Vagina (tissue), 2 donors: ENCODE measurements at places on chromosomes 6 and 20. TPM values are rescaled to one million over a fixed set of nuclear protein-coding genes. Genes with fewer than 3 reads are reported as not detected.

DNA sequence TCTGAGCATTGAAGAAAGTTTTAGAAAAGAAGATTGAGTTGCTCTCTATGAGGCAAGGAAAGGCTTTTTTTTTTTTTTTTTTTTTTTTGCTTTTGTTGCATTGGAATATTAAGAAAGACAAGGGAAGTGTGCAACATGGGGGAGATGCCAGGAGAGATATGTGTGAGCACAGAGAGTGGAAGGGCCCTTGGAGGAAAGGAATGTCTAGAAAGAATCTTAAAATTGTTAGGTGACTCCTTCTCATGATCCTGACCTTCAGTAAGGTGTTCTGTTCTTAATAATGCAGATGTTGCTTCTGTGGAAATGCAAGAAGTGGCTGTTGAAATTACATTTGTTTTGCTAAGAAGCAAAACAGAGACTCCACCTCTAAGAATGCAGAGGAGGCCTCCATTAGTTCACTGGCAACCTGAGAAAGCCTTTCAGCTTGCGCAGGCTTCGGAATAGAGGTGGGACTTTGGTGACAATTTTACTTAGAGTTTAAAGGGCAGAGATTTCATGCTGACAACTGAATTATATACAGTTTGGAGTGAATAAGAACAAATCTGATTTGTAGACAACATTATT, 118.0 kb upstream of the ASCC3 start:
- DNase-seq: no peak

The ADRM1 gene
- total RNA-seq: 110 TPM

GRCh38 chr20:19049514-19049913, 162.9 kb upstream of the SLC24A3 start:
- no peak for DNase-seq

DNA sequence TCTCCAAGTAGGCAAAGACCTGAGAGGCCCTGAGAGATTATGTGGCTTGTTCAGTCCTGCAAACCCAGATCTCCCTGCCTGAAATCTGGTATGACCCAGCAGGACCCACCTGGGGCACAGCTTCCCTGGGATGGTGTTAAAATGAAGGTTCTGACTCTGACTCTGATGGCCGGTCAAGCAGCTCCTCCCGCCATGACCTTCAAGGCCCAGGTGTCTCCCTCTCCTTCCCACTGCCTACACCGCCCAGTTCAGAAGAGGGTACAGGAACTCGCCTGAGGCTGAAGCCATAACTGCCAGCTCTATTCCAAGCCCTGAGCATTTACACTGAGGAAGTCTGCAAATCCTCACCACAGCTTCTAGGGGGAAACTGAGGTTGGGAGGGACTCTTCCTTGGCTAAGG, 5.9 kb upstream of the CST7 start:
- DNase-seq: peak; percentile 58

DNA sequence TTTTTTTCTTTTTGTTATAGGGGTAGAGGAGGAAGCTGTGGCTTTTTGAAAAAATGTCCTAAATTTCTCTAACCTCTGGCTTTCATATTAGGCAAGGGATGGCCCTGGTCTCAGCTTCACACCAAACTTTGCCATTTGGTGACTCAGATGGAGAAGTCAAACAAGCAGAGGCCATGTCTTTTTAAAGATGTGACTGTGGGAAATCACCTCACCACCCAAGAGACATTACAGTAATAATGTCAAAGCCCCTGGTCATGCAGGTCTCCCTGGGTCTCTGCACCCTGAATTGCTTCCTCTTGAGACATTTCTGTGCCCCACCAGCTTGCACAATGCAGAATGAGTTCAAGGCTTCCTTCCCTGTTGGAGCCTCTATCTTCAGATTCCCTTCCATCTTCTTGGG, 39.5 kb upstream of the ADGRF5 start:
- no peak for DNase-seq

GRCh38 chr6:41408576-41408975, 73.2 kb downstream of the NCR2 start:
- no peak for DNase-seq

DNA sequence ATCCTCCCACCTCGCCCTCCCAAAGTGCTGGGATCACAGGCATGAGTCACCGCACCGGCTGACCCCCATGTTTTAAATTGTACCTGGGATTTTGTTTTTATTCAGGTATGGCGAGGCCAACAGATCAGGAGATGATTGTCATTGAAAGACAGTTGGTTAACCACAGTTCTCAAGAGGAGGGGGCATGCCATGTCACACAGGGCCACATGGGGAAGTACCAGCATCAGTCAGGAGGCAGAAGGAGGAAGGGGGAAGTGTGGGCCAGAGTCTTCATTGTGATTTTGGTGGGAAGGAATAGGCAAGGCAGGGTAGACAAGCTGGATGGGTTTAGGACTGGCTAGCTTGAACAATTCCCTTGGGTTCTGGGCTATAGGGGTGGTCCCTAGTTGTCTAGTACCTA, 9.9 kb upstream of the MMP9 start:
- no peak for DNase-seq

The PSORS1C2 gene
- total RNA-seq: not detected

DNA sequence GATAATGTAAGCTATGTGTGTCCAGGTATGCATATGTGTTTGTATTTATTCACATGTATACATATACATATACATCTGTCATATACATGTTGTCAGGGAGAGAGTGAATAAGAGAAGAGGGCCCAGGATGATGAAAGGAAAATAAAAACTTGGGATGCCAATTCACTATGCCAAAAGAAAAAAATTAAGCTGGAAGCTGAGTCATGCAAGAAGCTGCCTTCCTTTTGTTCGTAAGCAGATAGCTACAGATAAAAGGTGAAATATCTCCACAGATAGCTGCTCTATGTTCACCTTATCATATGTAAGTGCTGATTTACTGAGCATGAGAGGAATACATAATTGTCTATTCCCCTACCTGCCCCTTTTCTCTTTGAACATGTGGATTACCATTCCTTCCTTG, 579.9 kb downstream of the EPM2A start:
- no peak for DNase-seq

- no peak for DNase-seq
Observed at GRCh38 chr6:167697316-167697715, 129.4 kb upstream of the AFDN start.

- no peak for DNase-seq
Observed at GRCh38 chr6:18447552-18447951, 60.4 kb downstream of the RNF144B start.

The SGK2 gene
- 5.4 TPM for total RNA-seq

DNA sequence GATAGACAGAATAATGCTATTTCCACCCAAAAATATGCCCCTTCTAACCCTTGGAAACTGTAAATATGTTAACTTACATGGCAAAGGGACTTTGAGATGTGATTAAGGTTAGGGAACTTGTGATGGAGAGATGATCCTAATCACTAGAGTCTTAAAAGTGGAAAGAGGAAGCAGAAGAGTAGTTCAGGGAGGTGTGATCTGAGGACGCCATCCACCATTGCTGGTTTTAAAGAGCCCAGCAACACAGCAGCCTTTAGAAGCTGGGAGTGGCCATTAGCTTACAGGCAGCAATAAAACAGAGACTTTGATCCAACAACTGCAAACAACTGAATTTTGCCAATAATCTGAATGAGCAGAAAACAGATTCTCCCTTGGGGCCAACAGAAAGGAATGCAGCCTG, 30.6 kb downstream of the ZNF311 start:
- DNase-seq: no peak

GRCh38 chr6:105359419-105360370, 43.2 kb downstream of the PREP start:
- DNase-seq: no peak

DNA sequence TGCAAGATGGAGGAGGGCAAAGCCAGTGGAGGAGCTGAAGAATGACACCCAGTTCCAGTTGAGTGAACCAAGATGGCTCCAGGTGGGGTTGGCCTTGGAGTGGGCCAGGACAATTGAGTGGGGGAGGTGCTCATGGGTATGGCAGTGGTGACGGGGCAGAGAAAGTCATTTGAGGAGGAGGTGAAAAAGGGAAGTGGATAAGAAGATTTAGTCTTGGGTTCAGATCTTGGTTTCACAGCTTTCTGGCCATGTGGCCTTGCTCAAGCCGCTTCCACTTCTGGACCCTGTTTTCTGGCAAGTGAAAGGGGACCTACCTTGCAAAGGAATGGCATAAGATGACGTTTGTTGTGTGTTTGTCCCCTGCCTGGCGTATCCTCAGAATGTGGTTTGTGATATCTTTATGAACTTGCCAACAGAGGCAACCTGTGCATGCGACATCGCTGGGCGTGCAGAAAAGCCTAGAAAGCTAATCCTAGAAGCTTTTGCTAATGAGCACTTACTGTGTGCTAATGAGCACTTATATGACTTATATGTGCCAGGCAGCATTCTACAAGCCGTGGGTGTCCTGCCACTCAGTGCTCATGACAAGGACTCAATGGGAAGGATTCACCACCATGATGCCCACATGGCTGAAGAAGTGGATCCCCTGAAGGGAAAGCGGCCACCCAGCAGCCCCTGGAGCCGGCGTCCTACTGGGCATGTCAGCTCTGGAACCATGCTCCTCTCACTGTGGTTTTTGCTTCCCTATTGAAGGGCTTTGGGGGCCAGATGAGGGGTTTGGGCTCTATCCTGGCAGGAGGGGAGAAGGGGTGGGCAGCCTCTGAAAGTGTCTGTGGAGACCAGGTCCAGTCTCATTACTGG, 23.6 kb upstream of the STX16 start:
- DNase-seq: no peak

The SLC35B2 gene
- 19.6 TPM for total RNA-seq

The KCNG1 gene
- total RNA-seq: 7.9 TPM

DNA sequence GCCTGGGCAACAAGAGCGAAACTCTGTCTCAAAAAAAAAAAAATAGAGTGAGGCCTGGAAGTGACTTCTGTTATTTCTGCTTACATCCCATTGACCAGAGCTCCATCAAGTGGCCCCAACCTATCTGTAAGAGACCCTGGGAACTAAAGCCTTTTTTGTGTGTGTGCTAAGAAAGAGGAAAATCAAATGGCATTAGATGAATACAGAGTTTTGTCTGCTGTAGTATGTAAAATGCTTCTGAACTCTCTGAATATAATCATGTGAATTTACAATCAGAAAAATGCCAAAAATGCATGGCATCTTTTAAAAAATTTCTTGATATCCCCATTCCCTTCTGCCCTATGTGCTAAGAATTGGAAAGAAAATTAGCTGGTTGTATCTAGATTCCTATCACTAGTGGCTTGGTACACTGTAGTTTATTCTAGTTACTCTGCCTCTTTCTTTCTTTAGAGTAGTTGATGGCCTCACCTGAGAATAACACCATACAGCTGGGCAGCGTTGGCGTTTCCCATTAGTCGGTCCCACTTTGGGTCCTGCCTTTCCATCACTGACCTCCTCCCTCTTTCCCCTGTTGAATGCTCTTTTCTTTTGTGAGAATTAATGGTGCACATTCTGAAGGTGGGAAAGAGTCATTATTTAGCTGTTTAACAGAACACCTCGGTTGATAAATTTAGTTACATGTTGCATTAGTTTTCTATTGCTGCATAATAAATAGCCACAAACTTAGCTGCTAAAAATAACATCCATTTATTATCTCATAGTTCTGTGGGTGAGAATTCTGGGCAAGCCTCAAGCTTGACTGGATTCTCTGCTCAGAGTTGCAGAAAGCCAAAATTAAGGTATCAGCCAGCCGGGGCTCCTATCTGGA, 38.2 kb downstream of the SAMD5 start:
- no peak for DNase-seq

GRCh38 chr6:127971945-127972391, 71.1 kb upstream of the THEMIS start:
- no peak for DNase-seq

- DNase-seq: no peak
Observed at GRCh38 chr6:75493400-75494064, at the start of gene FILIP1. Gene FILIP1 (minus strand): TSS chr6:75493800. CDS start chr6:75414972, 78,828 bp downstream.

DNA sequence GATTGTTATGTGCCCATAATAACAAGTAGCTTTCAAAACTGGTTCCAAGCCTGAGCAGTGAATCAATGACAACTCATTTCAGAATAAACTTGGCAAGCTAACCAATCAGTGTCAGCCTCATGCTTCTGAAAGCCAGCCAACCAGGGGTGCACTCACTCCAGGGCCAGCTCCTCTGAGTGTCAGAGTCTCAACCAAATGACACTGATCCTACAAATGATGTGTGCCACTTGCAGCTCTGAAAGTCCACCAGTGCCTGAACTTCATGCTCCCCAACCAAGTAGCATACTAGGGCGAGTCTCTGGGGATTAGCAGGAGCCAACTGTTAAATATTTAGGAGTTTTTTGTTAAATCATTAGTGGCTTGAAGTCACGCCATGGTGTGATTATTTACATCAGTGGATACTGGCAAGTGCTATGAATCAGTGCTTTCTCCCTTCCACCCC, 4.5 kb downstream of the IYD start:
- no peak for DNase-seq

The OLIG3 gene
- not detected for total RNA-seq

The PI16 gene
- 88.6 TPM for total RNA-seq

The PRDM1 gene
- total RNA-seq: 27.0 TPM

The DBNDD2 gene
- 57.0 TPM for total RNA-seq

GRCh38 chr6:71289039-71289801, 609 bp downstream of the OGFRL1 start:
- no peak for DNase-seq

DNA sequence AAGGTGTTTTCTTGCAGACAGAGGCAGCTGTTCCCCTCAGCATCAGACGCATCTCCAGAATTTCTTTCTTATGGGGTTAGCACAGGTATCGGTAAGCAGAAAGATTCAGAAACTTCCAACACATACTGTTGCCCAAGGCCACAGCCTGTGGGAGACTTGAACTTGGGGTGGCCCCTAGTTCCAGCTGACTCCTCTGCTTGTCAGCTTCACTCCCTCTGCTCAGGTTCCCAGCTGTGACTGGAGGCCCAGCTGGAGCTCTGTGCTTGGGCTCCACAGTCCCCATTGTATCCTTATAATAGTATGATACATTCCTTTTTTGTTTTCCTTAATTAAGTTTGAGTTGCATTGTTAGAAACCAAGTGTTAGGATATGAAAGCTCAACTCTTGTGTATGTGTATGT, 26.2 kb upstream of the BTN3A2 start:
- no peak for DNase-seq

DNA sequence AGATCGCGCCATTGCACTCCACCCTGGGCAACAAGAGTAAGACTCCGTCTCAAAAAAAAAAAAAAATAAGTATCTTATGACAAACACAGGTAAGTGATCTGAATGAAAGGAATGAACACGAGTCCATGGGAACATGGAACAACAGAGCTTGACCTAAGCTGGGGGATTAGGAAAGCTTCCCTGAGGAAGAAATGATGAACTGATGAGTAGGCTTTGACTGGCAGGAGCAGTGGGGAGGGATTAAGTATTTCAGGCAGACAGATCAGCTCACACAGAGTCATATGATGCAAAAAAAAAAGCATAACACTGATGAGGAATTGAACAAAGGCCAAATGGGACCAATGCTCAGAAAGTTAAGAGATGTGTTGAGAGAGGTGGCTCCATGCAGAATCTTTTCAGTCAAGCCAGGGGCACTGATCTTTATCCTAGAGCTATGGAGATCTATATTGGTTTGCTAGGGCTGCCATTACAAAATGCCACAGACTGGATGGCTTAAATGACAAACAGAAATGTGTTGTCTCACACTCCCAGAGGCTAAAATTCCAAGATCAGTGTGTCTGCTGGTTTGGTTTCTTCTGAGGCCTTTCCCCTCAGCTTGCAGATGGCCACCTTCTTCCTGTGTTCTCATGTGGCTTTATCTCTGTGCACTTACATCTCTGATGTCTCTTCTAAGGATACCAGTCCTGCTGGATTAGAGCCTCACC, 85.6 kb downstream of the ANKRD6 start:
- no peak for DNase-seq

- DNase-seq: no peak
Observed at GRCh38 chr6:118502169-118502568, 45.9 kb upstream of the PLN start.
